ENCODE measurements at places on chromosomes 6 and 20. TPM values are rescaled to one million over a fixed set of nuclear protein-coding genes. Genes with fewer than 3 reads are reported as not detected.

Gene GOPC
- total RNA-seq: 11.1 TPM

Gene ANKRD6
- 12.1 TPM for total RNA-seq

Gene CCM2L
- 52.6 TPM for total RNA-seq

Gene FNDC11
- 1.4 TPM for total RNA-seq

Gene SLC44A4
- 0.18 TPM for total RNA-seq

Gene ADGRF5
- not detected for total RNA-seq

Gene TOP1
- total RNA-seq: 32.1 TPM

Gene CLDN20
- total RNA-seq: not detected

Gene FOXP4
- 2.6 TPM for total RNA-seq

GRCh38 chr6:54813892-54814291 lies 32.7 kb upstream of the FAM83B start:
- no peak for DNase-seq

GRCh38 chr20:11778206-11778570 lies 139.5 kb upstream of the BTBD3 start:
- no peak for DNase-seq

GRCh38 chr6:117411474-117411873 lies 14.3 kb downstream of the ROS1 start:
- no peak for DNase-seq

- no peak for DNase-seq
Observed at GRCh38 chr20:6165346-6165745, 42.5 kb upstream of the FERMT1 start.

- no peak for DNase-seq
Observed at GRCh38 chr6:13613029-13613594, 2.0 kb upstream of the NOL7 start.

GRCh38 chr20:63497138-63497945 lies 1.5 kb downstream of the EEF1A2 start:
- DNase-seq: no peak

- DNase-seq: no peak
Observed at GRCh38 chr6:151289399-151290007, 49.7 kb downstream of the AKAP12 start.

DNA sequence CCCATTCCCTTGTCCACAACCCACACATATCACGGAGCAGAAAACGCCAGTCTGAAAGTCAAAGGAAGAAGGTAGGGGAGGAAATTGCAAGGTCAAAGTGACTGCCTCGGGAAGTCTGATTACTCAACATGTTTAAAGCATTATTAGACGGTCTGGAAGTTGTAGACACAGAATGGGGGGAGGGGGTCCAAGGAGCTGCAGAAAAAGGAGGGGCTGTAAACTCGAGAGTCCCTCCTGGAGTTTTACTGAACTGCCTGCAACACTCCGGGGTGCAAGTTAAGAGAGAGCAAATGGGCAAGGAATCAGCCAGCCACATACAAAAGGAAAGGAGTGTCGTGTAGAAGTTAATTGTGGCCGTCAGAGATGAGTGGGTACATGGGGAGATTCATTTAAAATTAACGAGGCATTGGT lies 417.7 kb upstream of the JARID2 start:
- no peak for DNase-seq

- no peak for DNase-seq
Observed at GRCh38 chr20:58837717-58838116, 13.0 kb downstream of the GNAS-AS1 start.

DNA sequence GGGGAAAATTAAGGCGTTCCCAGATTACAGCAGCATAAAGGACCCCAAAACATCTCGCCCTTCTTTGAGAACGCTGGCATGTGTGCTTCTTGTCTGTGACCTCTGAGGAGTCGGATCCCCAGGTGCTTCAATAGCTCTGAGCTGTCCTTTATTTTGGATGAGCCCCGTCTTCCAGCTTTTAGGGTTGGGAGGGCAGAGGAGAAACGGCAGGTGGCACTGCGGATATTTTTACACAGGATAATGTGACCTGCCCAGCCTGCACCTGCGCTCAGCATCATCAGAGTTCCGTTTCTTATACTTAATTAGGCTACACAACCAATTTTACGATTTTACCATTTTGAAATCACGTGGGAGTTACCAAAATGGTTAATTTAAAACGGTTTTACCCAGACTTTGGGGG lies 147.7 kb upstream of the RPS6KA2 start:
- no peak for DNase-seq

- DNase-seq: no peak
Observed at GRCh38 chr20:46630306-46630705, 21.0 kb downstream of the SLC13A3 start.

DNA sequence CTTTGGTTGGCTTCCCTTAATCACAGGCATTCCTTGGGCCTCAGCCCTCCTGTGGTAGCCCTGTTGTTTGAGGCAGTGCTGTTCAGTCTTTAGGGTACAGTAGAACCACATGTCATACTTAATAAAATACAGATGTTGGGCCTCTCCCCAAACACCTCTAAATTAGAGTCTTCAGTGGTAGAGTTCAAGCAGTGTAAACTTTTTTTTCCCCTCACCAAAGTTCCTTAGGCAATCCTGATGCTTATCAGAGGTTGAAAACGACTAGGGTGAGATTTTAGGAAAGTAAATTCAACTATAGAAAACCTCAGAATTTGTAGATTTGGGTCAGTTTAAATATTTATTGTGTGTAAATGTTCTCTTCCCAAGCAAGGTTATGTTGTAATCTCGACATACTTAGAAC lies 44.6 kb downstream of the BLTP3A start:
- DNase-seq: no peak

- no peak for DNase-seq
Observed at GRCh38 chr20:18401305-18401704, 65.5 kb downstream of the DZANK1 start.

DNA sequence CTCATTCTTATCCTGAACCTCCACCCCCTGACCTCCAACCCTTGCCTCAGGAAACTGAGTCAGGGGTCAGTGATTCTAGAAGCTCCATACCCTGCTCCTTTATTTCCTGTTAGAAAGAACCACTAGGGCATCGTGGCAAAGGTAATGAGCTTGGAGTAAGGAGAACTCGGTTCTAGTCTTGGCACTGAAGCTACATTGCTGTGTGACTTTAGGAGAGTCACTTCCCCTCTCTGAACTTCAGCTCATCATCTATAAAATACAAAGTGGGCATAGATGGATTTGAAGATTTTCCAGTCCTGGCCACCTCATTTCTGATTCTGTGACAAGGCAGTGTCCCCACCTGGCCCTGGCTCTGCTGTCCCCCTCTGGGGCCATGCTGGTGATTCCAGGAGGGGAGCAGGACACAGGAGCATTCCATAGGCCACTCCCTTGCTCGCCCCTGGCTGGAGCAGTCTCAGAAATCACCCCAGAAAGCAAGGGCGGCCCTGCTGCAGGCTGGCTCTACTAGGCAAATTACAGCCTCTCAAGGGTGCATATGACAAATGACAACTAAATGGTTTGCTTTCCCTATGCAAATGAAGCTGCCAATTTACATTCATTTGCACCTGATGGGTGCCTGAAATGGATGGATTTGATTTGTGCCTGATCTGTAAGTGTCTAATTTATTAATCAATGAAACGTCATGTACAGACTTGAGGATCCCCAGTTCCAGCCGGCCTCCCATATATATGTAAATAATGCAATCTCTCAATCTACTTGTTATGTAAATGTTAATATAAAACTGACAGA lies 62.2 kb downstream of the LRFN2 start:
- DNase-seq: no peak

DNA sequence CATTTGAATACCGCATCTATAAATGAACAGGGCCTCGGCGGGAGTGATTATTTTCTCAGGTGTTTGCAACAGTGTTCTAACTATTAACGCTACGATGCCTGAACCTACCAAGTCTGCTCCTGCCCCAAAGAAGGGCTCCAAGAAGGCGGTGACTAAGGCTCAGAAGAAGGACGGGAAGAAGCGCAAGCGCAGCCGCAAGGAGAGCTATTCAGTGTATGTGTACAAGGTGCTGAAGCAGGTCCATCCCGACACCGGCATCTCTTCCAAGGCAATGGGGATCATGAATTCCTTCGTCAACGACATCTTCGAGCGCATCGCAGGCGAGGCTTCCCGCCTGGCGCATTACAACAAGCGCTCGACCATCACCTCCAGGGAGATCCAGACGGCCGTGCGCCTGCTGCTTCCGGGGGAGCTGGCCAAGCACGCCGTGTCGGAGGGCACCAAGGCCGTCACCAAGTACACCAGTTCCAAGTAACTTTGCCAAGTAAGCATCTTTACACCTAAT lies 70.9 kb downstream of the HFE start:
- no peak for DNase-seq

DNA sequence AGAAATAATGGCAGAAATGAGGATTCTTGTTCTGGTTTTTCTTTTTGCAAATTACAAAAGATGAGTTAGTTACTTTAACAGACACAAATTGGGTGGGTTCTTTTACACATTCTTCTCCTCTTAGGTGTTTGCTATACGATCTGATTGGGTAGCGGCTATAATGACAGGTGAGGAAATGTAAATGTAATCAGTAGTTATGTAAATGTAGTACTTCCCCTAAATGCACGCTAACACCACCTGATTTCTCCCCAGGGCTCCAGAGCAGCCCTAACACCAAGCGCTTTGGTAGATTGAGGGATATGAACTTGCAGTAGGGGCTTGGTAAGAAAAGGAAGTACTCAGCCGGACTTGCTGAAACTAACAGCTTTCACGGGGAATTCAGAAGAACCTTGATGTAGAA lies 499.4 kb upstream of the NOX3 start:
- DNase-seq: no peak

DNA sequence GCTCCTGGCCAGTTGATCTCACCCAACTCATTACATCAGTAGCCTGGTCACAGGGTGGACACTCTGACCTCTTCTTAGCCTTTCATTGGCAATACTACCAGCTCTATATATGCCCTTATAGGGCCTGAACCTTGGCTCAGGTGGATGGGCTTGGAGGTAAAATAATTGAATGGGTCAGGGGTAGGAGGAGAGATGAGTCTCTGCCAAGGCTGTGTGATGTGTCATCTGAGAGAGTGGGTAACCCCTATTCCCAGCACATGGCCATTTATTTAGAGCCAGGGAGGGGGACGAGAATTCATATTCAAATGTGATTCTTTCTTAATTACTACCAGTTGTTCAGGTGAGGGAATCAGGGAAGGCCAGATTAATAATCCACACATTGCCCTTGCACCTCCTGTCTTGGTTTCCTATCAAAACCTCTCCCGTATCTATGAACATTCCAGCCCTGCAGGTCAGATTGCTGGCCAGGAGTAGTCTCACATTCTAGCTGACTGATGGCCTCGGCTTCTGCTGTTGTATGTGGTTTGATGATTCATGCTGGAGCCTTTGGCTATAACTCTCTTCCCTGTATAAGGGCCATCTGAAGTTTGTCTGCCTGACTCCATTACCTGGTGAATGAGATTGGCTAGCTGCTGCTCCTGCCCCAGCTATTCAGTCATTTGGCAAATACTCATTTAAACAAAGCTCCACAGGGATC lies 13.4 kb downstream of the C20orf173 start:
- no peak for DNase-seq

DNA sequence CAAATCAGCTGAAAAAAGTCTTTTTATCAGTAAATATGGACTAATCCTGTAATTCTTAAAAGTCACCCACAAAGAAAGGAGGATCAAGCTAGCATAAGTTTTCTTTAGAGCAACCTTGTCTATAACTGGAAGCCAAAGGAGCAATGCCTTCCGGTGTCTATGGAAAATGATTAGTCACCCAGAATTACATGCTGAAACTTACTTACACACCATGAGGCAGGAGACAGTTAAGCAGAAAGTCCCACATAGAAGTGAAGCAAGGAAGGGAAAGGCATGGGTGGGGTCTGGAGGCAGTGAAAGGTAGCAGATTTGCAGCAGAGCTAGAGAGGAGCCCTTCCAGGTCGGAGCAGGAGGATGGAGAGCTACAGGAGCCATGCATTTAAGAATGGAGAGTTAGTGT lies 153.7 kb upstream of the RIPOR2 start:
- DNase-seq: no peak

- no peak for DNase-seq
Observed at GRCh38 chr6:89067796-89068195, 12.8 kb upstream of the PNRC1 start.

DNA sequence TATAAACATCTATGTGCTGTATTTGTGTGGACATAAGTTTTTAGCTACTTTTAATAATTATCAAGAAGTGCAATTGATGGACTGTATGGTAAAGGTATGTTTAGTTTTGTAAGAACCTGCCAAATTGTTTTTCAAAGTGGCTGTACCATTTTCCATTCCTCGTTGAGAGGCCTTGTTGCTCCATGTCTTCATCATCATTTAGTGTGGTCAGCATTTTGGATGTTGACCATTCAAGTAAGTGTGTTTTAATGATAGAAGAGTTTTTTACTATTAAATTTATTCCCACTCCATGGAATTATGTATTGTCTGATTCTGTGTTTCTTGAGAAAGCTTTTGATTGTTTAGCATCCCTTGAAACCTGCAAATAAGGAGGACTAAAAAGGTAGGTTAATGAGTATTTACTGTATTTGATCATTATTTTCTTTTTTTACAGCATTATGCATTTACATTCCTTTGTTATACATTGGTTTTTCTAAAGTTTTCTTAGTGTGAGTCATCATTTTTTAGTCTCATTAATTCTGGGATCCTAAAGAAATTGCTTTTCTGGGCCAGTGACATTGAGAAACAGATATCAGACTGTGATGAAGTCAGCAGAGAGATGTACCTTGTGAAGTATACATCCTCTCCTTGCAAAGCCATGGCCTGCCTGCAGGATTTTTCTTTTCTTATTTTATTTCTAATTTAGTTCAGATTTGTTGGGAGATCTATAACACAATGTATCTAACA lies 312.8 kb upstream of the PTCHD4 start:
- no peak for DNase-seq

- no peak for DNase-seq
Observed at GRCh38 chr6:80886475-80886874, 780.0 kb downstream of the BCKDHB start.

- no peak for DNase-seq
Observed at GRCh38 chr6:9481292-9482029, 933.4 kb downstream of the TFAP2A start.

DNA sequence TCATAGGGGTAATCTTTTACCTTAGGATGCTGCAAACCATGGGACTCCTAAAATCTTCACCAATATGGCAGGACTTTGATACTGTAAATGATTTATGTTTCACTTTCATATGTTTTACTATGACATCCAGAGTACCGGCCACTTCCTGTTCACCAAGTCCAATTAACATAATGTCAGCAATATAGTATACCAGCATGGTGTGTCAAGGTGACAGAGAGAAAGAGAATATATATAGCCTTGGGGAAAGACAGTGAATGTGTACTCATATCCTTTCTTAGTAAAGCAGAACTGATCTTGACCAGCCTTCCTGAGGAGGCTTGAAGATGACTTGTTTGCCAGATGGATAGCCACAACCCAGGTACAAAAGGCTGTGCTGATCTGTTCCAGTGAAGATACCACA lies 127.9 kb downstream of the NRN1 start:
- DNase-seq: no peak

DNA sequence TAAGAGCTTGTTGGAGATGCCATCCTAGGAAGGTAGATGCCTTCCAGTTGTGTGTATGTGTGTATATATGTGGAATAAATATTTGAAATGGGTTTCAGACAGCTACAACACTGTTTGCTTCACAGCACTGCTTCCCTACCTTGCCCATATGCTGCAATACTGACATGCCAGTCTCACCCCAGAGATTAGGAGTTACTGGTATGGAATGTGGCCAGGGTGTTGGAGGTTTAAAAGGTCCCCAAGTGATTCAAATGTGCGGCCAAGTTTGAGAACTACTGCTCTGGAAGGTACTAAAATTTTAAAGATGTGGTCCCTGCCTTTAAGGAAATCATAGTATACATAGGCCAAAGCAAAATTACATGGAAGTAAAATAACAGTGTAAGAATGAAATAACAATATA lies 39.5 kb downstream of the BCKDHB start:
- DNase-seq: no peak

- DNase-seq: no peak
Observed at GRCh38 chr20:13526551-13526950, 112.2 kb downstream of the TASP1 start.
